ENCODE measurements at places on chromosomes 5 and 9.
A peak's percentile ranks its signal among the peaks of the same experiment; 100 is the strongest.

GRCh38 chr9:98855592-98855991 lies 48.1 kb downstream of the GALNT12 start:
- no peak for DNase-seq

DNA sequence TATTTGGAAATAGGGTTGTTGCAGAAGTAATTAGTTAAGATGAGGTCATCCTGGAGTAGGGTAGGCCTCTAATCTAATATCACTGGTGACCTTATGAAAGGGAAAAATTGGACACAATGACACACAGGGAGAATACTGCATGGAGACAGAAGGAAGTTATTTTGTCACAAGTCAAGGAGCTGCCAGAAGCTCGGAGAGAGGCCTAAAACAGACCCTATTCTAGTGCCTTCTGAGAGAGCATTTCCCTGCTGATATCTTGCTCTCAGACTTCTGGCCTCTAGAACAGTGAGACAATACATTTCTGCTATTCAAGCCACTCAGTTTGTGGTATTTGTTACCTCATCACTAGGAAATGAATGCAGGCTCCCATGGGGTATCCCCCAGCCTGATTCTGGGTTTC lies 332.9 kb downstream of the CSNK1G3 start:
- no peak for DNase-seq

- DNase-seq: no peak
These were observed 5.3 kb upstream of the PLPP1 start for GRCh38 chr5:55540024-55540423.

GRCh38 chr5:167688341-167689130 lies 602.9 kb upstream of the WWC1 start:
- DNase-seq: no peak

- peak; percentile 70 for DNase-seq
These were observed at the start of gene TRIM14 for GRCh38 chr9:98118640-98119601. Gene TRIM14, minus strand, starts transcription at chr9:98119222. Its CDS starts 34 bp downstream, at chr9:98119188.

GRCh38 chr9:114006155-114006550 lies 71.9 kb downstream of the AMBP start:
- no peak for DNase-seq

GRCh38 chr9:98214811-98215210 lies 22.4 kb upstream of the CORO2A start:
- DNase-seq: no peak
